ENCODE measurements at places on chromosomes 3 and 15.

DNA sequence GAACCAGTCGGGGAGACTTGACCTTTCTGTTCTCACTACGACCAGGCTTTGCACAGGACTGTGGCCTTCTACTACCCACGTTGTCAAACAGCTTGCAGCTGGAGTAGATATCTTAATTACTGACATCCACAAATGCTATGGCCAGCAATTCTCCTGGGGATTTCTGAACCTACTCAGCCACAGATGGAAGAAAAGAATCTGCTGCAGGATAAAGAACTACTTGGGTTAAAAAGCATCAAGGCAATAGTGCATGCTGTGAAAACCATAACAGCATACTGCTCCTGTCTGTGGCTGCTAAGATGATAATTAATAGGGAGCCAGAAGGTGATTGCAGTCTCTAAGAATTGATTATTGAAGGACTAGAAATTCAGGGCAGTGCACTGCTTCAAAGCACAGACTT, 859.2 kb upstream of the SEMA6D start:
- DNase-seq, result no peak

- no peak for DNase-seq
These were observed 84.9 kb downstream of the TRIM42 start for GRCh38 chr3:140762746-140763145.

DNA sequence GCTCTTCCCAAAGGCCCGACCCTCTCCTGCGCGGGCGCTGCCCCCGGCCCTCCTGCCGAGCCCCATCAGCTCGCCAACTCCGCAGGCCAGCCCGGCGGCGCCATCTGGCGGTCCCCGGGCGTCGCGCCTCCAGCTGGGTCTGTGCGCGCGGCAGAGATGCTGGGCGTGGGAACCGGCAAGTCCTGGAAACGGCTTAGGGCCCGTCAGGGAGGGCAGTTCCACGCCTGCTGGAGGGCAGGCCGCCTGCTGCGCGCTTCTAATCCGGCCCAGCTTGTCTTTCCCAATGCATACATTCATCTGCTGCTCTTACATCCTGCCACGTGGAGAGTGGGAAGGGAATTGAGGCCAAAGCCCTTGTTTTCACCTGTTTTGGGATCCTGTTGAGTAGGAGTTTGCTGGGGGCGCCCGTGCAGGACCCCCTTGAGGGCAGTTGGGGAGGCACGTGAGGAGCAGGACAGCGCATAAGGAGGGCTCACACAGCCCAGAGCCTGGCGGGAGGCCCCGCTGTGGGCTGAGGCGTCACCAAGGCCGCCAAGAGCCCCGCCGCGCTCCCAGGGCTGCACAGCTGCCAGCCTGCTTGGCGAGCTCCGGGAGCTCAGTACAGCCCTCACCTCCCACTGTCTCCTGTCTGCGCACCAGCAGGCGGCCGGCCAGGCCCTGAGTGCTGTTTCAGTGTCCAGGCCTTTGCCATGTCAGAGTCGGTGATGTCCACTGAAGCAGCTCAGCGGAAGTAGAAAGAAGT, 165.6 kb downstream of the NSMCE3 start:
- DNase-seq, result peak; percentile 64

GRCh38 chr3:167030082-167030725, 349.9 kb downstream of the ZBBX start:
- no peak for DNase-seq

DNA sequence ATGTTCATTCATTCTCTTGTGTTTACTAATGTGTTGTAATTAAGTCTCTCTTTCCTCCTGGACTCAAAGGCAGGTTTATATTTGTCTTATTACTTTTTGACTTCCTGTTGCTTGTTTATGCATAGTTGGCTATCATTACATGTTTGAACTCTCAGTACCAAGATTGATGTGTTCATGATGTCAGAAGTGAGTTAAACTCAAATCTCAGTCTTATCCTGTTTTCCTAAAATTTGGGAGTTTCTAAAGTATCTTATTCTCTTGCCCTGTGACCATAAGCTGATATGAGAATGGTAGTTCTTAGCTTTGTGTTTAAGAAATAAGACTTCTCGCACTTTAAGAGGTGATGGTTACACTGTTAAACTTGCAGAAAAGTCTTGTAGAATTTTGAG, 5.2 kb downstream of the GLCE start:
- DNase-seq, result no peak

DNA sequence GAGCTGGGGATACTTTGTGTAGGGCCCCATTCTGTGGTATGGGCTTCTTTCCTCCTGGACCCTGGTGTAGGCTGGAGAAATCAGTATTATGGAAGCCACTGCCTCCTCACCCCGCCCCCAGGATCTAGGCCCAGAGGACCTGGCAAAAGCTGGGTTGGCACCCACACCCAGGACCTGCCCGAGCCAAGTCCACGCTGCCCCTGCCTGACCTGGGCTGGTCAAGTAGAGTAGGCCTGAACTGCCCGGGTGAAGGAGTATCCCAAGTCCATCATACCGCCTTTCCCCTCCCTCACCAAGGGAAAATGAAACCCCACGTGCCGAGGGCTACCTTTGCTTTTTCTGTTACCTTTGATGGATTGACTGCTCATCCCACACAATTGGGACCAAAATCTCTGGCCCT, 37.7 kb upstream of the TRAK1 start:
- peak; percentile 28 for DNase-seq

GRCh38 chr3:128254967-128255366, 101.7 kb downstream of the EEFSEC start:
- DNase-seq, result no peak

- no peak for DNase-seq
These were observed 172.4 kb upstream of the SLC2A2 start for GRCh38 chr3:171198781-171199472.

DNA sequence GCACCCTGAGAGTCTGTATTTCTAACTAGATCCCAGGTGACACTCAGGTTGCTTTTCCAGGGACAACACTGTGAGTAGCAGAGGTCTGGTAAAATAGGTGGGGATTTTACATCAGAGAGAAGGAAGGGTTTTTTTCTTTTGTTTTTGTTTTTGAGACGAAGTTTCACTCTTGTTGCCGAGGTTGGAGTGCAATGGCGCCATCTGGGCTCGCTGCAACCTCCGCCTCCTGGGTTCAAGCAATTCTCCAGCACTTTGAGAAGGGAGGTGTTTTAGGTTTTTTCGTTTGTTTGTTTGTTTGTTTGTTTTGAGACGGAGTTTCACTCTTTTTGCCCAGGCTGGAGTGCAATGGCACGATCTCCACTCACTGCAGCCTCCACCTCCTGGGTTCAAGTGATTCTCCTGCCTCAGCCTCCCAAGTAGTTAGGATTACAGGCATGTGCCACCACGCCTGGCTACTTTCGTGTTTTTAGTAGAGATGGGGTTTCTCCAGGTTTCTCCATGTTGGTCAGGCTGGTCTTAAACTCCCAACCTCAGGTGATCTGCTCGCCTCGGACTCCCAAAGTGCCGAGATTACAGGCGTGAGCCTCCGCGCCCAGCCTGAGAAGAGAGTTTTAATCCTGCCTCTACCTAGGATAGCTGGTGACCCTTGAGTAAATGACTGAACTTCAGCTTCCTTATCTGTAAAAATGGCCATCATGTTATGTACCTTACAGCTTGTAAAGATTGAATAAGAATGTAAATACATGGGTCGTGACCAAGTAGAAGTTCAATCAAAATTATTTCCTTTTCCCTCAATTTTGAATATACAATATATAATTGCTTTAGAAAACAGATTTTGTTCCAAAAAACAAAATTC, 95.9 kb upstream of the FNDC3B start:
- DNase-seq, result no peak

DNA sequence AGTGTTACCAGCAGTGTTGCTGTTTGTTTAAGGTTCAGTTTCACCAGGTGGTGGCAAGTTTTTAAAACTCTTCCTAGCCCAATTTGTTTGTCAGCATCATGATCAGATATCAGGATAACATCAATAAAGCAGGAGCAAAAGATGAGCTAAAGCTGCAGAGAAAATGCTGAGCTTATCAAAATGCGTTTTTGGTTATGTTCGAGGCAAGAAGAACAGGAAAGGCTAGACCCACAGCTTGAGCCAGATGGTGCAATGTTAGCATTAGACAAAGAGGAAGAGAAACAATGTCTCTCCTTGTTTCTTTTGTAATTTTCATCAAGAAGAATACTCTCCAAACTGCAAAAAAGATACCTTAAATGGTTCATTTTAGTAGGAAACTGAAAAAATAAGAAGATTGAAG, 66.2 kb downstream of the THRB start:
- no peak for DNase-seq
